Left ventricle myocardium inferior (tissue), 1 donor: ENCODE measurements at places on chromosomes 6 and 20.

DNA sequence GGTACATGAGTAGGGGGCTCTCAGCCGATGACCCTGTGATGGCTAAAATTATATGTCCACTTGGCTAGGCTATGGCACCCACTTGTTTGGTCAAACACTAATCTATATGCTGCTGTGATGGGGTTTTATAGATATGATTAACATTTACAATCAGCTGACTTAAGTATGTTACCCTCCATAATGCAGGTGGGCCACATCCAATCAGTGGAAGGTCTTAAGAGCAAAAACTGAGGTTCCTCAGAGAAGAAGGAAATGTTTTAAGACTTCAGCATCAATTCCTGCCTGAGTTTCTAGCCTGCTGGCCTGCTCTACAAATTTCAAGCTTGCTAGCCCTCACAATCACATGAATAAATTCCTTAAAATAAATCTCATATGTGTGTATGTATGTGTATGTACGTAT is 18.9 kb upstream of the MAK start:
- H3K4me1 ChIP-seq: no peaks in the 10 kb centered on the region
- no peaks in the 10 kb centered on the region for H3K36me3 ChIP-seq
- H3K4me3 ChIP-seq: no peak overlapping the region
- H3K27ac ChIP-seq: no peak overlapping the region

DNA sequence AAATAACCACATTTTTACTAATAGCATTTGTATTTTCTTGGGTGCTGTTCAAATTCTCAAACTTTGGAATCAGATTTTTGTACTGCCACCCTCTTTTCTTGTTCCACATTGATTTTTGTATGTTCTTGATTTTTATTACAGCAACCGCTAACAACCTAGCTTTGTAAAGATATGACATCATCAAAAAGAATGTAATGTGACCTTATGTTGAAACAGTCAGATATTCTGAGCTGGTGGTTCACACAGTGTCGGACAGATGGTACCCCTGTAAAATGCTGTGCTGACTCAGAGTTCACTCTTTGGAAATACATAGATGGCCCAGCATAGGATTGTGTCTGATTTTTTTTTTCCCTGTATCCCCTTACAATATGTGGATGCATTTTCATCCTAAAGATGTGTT is 118.9 kb downstream of the QKI start:
- DNase-seq: no peak
- H3K36me3 ChIP-seq: peaks cover 4% of the 10 kb centered on the region
- no peak overlapping the region for H3K4me3 ChIP-seq
- H3K4me1 ChIP-seq: peaks cover 100% of the 10 kb centered on the region
- H3K27ac ChIP-seq: peak overlapping the region; percentile 66

DNA sequence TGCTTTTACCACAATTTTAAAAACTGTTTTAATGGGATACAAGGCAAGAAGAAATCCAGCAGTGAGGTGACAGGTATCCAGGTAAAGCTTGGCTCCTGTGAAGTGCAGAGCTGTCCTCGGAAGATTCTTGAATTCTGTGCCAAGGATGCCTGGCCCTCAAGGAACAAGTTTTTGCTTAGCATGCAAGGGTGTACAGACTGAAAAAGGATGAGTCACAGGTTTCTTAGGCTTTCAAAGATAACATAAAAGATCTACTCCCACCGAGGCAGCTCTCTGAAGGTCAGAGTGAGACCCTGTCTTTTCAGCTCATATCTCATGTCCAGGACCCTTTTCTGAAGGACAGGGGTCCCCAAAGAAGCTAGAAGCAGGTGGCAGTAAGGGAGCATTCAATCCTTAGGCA is 83.3 kb downstream of the CHD6 start:
- peaks cover 6% of the 10 kb centered on the region for H3K4me1 ChIP-seq
- H3K27me3 ChIP-seq: no peaks in the 10 kb centered on the region

DNA sequence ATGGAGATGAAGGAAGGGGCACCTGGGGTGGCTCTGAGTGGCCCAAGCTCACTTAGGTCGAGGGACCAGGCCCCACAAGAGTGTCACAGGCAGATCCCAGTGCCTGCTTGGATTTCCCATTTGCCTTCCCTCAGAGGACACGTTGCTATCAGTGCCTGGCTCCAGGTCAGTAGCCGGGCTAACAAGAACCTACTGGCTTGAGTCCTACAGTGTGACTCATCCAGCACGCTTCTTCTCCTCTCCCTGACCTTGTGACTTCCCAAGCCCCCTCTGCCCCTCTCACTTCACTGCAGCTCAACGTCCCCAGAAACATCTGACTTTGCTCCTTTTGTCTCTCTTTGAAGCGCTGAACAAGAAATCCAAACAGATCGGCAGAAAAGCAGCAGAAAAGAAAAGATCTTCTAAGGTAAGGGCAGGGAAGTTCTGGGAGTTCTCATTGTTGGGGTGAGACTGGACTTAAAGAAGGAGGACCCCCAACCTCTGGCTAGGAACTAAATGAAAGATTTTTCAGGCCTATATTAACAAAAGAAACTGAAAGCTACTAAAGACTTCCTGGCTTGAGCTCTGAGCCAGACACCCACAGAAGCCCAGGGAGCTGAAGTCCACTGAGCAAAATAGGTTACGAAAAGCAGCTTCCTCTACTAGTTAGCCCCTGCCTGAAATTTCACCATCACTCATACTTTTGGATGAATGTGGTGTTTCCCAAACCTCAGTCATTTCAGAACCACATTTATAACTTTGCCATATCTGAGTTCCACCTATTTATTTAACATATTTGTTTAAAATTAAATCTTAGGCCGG is 21.5 kb downstream of the ASIP start:
- H3K36me3 ChIP-seq: no peaks in the 10 kb centered on the region
- peaks cover 20% of the 10 kb centered on the region for H3K4me1 ChIP-seq
- peak overlapping the region; percentile 40 for H3K4me3 ChIP-seq
- peak; percentile 48 for DNase-seq
- H3K27ac ChIP-seq: peak overlapping the region; percentile 83
